Fibroblast of the aortic adventitia (primary cell): ENCODE measurements at places on chromosomes 5 and 9. TPM values are rescaled to one million over a fixed set of nuclear protein-coding genes. Genes with fewer than 3 reads are reported as not detected.

Gene CHSY3
- 2.9 and 17.8 TPM in 2 replicates for total RNA-seq

Gene THBS4
- total RNA-seq: 0.90 and 1.5 TPM in 2 replicates

Gene INSL6
- total RNA-seq: not detected in 2 replicates

Gene SGCD
- total RNA-seq: 7.9 and 11.7 TPM in 2 replicates

Gene SH3RF2
- total RNA-seq: 0.49 and 6.7 TPM in 2 replicates

Gene SLC6A7
- total RNA-seq: not detected in 2 replicates

Gene TSLP
- 1.4 and 20.8 TPM in 2 replicates for total RNA-seq

Gene CDH18
- total RNA-seq: 2.2 and 16.6 TPM in 2 replicates

Gene SYNPO
- 3.9 and 4.6 TPM in 2 replicates for total RNA-seq

Gene PCDHA2
- total RNA-seq: 0.09 and 0.16 TPM in 2 replicates

Gene KCNV2
- not detected in 2 replicates for total RNA-seq

Gene APBA1
- 2.7 and 12.4 TPM in 2 replicates for total RNA-seq

Gene CDC20B
- total RNA-seq: not detected in 2 replicates

Gene ANKRA2
- total RNA-seq: 10.5 and 15.3 TPM in 2 replicates

Gene SLC38A9
- total RNA-seq: 35.6 and 41.3 TPM in 2 replicates

Gene MYOZ3
- 0.16 and 0.72 TPM in 2 replicates for total RNA-seq
